ENCODE measurements at places on chromosomes 2 and 18.
A peak's percentile ranks its signal among the peaks of the same experiment; 100 is the strongest.

DNA sequence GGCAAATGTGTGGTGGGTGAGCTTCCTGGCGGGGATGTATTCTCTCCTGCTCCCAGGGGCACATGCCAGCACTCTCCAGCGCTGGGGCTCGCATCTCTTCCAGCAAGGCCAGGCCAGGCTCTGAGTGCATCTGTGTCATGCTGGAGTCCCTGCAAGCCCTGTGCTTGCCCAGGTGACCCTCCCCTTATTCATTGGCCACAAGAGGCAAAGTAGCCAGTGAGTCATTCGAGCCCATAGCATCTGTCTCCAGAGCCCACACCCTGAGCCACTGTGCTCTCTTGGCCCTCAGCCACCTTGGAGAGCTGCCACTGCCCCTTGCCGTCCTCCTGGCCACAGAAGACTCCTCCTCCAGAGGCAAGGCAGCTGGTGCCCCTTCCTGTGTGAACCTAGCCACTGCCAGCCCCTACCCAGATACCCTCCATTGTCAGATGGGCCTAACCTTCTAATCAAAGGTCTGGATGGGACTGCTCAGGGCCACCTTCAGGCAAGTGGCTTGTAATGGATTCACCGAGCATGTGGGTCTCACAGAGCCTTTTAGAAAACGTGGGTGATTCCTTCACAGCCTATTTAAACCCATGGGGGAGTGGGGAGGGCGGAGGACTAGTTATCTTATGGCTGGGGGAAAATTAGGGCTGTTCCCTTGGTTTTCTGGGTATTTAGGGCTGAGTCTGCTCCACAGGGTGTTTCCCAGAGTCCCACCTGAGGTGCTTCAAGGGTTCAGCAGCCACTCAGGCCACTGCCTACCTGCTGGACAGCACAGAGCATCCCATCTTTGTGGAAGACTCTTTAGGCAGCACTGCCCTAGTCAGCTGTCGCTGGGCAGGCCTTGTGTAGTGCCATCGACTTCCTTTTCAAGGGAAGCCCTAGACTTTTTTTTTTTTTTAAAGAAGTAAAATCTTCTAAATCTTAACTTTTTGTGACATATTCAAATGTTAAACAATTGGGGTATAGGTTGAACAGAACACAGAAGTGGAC lies 137.4 kb downstream of the ACOXL start:
- DNase-seq: no peak

GRCh38 chr18:57547260-57547659 lies 39.2 kb downstream of the FECH start:
- no peak for DNase-seq

DNA sequence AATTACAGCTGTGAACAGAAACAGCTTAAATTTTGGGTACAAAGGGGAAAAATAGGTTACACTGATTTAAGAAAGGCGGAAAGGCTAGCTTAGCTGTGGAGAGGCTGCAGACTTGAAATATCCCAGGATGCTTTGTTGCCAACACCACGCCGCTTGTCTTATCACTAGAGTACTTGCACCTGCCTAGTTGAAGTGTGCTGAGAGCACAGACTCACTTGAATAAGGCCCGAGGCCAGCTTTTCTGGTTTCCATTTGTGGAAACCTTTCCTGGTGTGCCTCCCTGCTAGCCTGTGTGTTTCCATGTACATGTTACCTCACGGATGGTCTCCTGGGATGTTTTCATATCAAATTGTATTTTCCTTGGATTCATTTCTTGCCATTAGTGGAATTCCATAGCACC lies 3.2 kb downstream of the CABLES1 start:
- DNase-seq: no peak

- no peak for DNase-seq
Observed at GRCh38 chr2:96604104-96604503, 34.0 kb downstream of the KANSL3 start.

GRCh38 chr2:177711483-177712265 lies 319.1 kb downstream of the AGPS start:
- DNase-seq: no peak

DNA sequence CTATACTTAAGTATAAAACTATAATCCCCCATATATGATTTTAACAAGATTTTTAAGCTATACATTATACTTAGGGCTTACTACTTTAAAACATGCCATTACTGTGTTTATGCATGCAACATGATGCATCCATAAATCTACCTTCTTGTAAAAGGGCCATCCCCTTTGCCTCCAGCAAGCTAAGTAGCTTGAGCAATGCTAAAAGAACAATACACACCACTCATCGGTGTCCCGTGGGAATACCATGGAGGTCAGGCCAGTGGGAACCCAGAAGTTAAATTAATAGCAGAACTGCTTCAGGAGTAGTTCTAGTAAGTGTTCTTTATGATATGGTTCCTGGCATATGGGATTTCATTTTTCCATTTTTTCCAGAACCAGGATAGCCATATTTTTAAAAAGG lies 37.8 kb downstream of the SH3RF3 start:
- DNase-seq: no peak

DNA sequence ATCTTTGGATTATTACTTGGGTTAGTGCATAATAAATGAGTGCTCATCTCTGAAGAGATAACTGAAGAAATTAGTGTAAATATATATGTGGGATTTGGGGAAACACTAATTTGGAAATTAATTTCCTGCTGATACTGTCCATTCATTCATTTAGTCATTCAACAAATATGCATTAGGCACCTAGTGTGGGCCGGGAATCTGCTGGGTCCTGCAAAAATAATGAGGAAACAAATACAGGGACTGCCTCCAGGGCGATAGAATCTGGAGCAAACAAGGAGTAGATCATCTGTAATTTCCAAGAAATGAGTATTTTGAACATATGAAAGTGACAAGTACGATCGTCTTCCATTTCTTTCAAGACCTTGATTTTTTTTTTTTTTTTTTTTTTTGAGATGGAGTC lies 203.7 kb upstream of the LYPD1 start:
- DNase-seq: no peak

- DNase-seq: no peak
Observed at GRCh38 chr2:109062145-109062858, 66.7 kb upstream of the SH3RF3 start.

GRCh38 chr2:156333951-156334495 lies 1.5 kb upstream of the NR4A2 start:
- DNase-seq: peak; percentile 30

- no peak for DNase-seq
Observed at GRCh38 chr2:134718023-134718816, 580 bp downstream of the TMEM163 start.

DNA sequence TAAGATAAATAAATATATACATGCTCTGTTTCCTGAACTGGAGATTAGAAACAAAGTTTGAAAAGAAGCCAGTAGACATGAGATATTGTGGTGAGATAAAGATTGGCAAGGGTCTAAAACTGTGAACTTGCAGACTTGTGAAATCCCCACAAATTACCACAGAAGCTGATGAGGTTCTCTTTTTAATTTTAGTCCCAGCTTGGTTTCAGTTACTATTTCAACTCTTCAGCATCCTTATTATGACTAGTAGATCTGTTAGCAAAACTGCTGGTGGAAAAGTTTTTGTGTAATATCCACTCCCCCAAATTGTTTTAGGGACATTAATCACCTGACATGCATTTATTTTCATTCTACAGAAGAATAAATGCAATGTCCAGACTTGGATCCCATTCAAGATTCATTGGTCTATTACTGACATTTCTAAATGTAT lies 20.8 kb downstream of the RASGRP3 start:
- DNase-seq: peak; percentile 93

DNA sequence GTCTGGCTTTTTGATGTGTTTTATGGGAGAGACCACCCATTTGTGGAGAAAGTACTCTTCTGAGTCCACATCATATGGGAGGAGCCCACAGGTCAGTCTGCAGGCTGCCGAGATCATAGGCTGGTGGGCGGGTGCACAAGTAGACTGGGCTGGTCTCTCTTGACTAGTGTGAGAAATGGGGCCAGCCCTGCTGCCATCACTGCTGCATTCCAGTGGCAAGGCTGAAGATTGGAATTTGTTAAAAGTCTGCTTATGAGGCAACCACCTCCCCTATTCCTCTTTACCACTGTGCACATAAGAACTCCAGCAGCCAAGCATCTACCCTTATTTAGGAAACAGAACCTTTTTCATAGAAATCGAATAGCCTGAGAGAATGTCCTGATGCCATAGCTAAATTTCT lies 200.7 kb downstream of the DIS3L2 start:
- no peak for DNase-seq

- DNase-seq: no peak
Observed at GRCh38 chr2:6893876-6894482, 16.4 kb downstream of the RSAD2 start.

DNA sequence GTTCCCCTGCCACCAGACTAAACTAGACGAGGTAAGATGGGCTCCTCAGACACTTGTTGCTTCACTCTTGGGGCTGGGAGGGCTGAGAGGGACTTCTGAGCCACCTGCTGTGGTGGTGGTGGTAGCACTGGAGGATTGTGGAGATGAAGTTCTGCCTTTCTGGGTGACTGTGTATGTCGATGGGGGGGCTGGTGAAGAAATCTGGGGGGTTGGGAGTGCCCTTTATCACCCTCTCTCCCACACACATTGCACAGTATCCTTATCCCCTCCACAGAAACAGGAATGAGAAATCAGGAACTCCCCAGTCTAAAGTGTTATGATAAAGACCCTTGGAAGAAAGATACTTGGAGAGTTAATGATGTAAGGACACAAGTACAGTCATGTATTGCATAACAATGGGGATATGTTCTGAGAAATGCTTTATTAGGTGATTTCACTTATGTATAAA lies 38.5 kb downstream of the HK2 start:
- no peak for DNase-seq

DNA sequence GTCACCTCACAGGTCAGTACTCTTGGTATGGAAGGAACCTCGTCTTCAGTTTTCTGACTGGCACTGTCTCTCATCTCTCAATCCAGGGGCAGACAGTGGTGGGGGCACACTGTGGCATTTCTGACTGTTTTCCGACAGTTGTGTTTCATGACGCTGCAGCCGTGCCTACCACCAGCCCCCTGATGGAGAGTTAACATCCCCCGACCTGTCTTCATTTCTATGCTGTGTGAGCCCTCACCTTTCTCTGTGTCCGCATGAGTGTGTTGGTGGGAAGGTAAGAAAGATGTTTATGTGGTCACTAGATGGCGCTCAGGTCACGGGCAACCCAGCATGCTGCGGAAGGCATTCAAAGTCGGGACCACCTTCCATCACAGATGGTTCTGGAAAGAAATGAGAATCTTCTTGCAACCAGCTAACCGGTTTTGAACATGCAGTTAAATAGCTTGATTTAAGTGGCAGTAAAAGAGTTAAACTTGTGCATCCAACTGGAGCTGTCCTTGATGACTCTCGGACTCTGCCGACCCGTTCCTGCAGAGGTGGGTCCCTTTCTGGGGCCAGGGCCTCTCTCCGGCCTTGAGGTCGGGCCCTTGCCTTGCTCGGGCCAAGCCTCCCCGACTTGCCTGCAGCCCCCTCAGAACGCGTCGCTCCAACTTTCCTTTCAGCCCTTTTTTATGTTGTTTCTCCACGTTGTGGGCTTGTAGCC lies 92.4 kb downstream of the DYSF start:
- no peak for DNase-seq

DNA sequence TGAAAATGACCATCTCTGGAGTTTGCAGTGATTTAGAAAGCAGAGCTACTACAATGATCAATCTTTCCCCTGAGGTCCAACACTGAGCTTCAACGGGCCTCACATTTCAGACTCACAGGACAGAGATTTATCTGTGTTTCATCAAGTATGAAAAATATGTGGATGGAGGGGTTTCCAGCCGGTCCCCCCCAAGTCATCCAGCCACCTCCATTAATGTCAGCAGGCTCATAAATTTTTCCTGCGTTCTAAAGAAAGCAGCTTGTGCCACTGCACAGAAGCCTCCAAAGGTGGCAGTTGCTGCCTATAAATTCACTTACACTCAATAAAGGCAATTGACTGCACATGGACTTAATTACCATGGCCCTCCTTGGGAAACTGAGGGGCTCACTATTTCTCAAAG lies 117.4 kb upstream of the ACKR3 start:
- DNase-seq: no peak

DNA sequence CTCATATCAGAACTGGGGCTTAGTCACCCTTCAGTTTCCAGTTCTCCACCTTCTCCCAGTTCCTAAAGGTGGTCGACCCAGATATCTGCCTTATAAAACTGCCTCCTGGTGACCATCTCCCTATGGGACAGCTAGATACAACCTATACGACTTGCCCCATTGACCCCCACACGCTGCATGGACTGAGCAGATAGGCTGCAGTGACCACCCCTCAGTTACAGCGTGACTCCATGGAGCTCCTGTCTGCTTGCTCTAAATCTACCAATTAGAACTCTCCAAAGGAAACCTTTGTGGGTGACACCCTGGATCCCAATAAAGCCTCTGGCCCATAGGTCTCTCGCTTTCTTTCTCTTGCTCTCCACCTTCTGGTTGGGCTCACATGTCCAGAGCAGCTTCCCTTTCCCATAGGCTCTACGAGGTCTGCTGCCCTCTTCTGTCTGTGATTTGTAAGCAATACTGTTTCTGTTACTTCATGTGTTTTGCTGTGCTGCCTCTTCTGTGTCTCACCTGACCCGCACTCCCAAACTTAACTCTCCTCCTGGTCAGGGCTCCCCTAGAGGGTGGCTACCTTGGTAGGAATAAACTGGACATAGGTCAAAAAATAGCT lies 971.3 kb upstream of the FAM98A start:
- no peak for DNase-seq

DNA sequence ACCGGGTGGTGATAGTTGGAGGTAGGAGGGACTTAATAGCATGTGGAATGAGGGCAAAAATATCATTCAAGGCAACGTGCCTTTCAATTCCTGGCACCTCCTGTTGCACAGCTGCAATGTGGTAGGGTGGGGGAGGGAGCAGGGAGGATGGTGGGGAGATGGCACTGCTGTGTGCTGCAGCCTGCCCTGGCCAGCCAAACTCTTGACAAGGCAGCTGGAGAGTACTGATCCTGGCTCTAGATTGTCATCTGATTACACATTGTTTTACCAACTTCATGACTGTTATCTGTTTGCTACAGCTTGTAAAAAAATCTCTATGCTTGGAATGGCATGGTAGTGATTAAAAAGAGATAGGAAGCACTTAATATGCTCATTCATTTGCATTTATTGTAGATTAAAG lies 47.7 kb downstream of the PLCL1 start:
- DNase-seq: no peak

DNA sequence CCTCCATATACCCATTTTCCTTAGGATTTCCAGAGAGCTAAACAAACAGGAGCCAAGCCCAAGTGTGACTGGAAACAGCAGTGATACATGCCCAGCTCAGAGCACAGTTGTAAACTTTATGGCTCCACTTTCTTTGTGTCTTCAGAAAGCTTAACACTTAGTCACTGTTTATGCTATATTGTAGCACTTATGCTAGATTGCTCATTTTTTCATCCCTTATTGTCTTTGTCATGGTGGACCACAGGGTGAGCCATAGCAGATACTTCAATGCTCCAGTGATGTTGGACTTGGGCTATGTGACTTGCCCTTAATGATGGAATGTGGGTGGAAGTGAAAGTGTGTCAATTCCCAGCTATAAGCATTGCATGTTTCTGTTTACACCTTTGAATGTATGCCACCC lies 401.6 kb downstream of the METTL4 start:
- DNase-seq: no peak

- no peak for DNase-seq
Observed at GRCh38 chr18:67731851-67732250, 215.3 kb upstream of the DSEL start.

- DNase-seq: no peak
Observed at GRCh38 chr2:52805901-52806410, 961.6 kb upstream of the CHAC2 start.

Data from bone marrow (tissue), 2 donors.